ENCODE measurements at places on chromosomes 11 and 22.

DNA sequence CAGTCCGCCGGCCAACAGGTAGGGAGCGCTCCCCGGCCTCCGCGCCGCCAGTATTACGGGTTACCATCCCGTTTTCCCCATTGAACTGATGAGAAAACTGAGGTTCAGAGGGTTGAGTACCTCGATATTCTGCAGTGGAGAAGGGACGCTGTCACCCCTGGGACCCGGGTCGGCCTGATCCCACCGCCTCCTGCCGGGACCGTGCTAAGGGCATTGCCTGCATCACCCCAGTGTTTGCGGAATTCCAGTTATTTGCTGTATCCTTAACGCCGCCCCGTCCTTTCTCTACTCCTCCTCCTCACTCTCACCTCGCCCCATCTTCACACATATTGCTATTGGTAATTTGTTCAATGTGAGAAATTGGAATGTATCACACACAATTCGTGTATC is 370 bp upstream of the A4GALT start:
- no peak for DNase-seq

- no peak for DNase-seq
Measured at GRCh38 chr22:18970948-18971315, 34.8 kb upstream of the PRODH start.

- no peak for DNase-seq
Measured at GRCh38 chr22:40525250-40525884, 111.2 kb downstream of the MRTFA start.

DNA sequence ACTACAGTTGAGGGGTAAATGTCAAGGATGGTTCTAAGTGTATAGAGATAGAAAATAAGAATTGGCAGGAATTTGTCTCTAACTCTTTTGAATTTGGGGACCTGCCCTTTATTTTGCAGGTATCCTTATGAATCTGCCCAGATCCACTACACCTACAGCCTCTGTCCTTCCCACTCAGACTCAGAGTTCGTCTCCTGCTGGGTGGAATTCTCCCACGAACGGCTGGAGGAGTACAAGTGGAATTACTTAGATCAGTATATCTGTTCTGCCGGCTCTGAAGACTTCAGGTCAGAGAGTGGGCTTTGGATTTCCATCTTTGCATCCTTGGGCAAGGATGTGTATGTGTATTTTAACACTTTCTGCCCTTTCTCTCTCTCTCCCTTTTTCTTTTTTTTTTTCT is 89.7 kb downstream of the DEPDC5 start:
- DNase-seq = no peak

DNA sequence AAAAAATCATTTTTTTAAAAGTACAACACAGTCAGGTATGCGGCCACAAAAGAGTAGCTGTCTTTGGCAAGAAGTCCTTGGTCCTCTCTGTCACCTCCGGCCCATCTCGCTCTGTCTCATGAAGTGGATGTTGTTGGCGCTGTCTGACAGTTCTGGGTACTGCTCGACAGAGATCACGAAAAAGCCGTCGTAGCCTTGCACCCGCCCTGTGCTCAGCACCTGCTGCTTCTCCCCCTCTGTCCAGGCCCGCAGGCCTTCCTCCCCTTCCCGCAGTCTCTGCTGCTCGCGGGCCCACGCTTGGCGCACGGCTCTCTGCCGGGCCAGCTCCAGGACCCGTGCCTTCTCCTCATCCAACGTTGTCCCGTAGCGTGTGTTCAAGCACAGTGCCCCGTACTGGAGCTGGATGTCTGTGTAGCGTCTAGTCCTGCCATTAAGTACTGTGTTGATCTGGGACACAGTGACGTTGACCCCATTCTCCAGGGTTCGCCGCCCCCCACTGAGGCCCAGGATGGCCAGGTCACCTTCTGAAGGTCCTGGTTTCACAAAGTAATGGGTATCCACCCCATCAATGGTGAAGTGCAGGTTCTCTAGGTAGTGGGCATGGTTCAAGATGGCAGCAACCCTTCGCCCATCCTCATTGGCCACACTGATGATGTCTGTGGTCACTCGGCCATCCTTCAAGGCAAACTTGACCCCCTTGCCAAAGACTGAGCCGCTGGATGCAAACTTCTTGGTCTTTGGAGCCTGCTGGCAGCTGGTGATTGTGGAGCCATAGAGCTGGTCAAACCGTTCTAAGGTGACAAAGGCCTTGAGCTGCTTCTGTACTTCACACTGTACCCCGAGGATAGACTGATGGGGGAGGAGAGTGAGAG is 83.5 kb upstream of the NARS2 start:
- DNase-seq = no peak

DNA sequence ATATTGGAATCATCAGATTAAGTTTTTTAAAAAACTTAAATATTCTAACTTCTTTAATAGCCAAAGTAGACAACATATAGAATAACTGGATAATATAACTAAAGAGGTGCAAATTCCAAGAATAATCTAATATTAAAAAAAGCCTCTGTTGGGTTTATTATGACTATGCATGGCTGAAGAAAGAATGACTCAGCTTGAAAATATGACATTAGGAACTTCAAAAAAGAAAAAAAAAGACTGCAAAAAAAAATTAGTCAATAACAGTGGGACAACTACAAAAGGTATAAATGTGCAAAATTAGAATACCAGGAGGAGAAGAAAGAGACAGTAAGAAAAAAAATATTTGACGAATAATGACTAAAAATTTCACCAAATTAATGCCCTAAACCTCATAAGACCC is 1178.0 kb downstream of the JRKL start:
- no peak for DNase-seq

DNA sequence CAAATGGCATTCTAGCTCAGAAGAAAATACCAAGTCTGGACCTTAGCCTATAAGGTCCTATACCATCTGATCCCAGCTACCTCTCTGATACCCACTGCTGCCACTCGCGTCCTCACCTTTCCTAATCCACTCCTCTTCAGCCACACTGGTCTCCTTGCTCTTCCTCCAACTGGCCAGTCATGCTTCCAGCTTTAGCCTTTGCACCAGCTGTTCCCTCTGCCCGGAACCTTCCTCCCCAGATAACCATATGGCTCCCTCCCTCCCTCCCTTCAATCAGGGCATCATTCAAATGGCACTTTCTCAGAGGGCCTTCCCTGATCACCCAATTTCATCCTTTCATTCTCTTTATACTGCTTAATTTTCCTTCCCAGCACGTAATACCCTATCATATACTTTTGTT is 67.9 kb downstream of the KCNC1 start:
- no peak for DNase-seq

GRCh38 chr11:73980001-73980961 is 2.4 kb downstream of the UCP2 start:
- peak; percentile 76 for DNase-seq

- DNase-seq = no peak
Measured at GRCh38 chr11:117431436-117431835, 103.8 kb downstream of the CEP164 start.

GRCh38 chr11:93131709-93132108 is 66.1 kb downstream of the SLC36A4 start:
- DNase-seq = no peak

- DNase-seq = no peak
Measured at GRCh38 chr11:108221371-108221770, 1.1 kb downstream of the NPAT start.

GRCh38 chr11:108606070-108606469 is 12.5 kb upstream of the EXPH5 start:
- no peak for DNase-seq

DNA sequence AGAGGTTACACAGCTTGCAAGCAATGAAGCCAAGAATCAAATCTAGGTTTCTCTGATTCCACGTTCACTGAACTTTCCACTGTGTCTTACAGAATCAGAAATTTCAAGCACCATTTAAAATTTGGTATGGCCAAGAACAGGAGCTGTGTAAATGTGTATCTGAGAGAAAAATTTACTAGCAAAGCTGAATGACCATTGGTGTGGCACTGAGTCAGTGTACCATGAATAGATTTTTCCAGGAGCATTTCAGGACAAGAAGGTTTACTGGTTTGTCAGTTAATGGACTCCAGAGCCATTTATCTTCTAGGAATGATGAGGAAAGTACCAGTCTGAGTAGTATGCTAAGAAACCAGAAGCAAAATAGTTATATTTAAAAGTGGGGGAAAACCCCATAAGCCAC is 269.4 kb upstream of the FAT3 start:
- no peak for DNase-seq

GRCh38 chr11:64044730-64045393 is 9.1 kb downstream of the FLRT1 start:
- no peak for DNase-seq

- no peak for DNase-seq
Measured at GRCh38 chr22:47250995-47251765, 488.7 kb downstream of the TBC1D22A start.

GRCh38 chr22:47084226-47084625 is 321.8 kb downstream of the TBC1D22A start:
- no peak for DNase-seq

GRCh38 chr11:69295995-69296889 is 2.3 kb downstream of the MYEOV start:
- peak; percentile 53 for DNase-seq

- no peak for DNase-seq
Measured at GRCh38 chr11:87849216-87849615, 326.0 kb downstream of the RAB38 start.

DNA sequence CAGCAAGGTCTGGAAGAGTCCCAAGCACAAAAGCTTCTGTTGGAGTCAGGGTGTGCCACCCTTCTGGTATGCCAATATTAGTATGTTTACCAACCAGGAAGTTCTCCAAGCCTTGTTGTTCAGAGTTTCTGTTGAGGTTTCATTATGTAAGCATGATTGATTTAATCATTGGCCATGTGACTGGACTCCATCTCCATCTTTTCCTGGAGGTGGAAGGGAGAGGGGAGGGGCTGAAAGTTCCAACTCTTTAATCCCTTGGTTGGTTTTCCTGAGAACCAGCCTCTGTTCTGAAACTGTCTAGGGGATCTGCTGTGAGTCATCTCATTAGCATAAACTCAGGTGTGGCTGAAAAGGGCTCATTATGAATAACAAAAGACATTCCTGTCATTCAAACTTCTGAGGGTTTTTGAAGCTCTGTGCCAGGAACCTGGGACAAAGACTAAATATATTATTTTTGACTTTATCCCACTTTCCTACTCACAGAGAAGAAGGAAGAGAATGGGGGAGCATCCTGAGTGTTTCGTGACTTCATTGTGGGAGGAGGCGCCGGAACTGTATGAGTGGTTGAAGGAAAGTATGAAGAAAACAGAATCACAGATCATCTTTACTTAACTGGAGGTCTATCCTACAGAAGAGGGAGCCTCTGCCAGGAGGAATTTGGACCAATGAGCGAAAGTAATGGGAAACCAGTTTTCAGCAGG is 138.2 kb downstream of the NECTIN1 start:
- DNase-seq = no peak

GRCh38 chr11:6315811-6316425 is 4.4 kb downstream of the CAVIN3 start:
- DNase-seq = peak; percentile 66

DNA sequence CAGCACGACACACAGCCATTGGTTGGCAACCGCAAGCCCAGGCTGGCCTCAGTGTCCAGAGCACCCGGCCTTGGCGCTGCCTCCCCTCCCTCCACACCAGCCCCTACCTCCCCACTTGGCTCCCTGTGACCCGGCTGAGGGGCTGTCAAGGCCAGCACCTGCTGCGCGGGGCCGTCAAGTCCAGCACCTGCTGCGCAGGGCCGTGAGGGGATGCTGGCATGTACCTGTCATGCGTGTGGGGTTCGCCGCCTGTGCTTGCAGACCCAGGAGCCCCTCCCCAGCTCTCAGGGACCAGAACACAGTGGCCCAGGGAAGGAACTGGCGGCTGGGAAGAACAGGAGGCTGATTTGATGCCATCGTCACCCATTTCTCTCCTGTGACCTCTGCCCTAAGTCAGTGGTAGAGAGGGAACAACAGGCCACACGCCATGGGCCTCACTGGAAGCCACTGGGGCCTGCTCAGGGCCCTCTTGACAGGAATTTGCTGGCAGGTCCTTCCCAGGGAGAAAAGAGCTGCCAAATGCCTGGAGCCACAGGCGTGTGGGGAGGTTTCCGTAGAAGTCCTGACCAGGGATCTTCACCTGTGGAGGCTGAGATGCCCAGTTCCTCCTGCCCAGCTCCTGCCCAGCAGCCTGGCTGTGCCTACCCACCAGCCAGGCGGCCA is 37.6 kb downstream of the TBX1 start:
- DNase-seq = no peak

DNA sequence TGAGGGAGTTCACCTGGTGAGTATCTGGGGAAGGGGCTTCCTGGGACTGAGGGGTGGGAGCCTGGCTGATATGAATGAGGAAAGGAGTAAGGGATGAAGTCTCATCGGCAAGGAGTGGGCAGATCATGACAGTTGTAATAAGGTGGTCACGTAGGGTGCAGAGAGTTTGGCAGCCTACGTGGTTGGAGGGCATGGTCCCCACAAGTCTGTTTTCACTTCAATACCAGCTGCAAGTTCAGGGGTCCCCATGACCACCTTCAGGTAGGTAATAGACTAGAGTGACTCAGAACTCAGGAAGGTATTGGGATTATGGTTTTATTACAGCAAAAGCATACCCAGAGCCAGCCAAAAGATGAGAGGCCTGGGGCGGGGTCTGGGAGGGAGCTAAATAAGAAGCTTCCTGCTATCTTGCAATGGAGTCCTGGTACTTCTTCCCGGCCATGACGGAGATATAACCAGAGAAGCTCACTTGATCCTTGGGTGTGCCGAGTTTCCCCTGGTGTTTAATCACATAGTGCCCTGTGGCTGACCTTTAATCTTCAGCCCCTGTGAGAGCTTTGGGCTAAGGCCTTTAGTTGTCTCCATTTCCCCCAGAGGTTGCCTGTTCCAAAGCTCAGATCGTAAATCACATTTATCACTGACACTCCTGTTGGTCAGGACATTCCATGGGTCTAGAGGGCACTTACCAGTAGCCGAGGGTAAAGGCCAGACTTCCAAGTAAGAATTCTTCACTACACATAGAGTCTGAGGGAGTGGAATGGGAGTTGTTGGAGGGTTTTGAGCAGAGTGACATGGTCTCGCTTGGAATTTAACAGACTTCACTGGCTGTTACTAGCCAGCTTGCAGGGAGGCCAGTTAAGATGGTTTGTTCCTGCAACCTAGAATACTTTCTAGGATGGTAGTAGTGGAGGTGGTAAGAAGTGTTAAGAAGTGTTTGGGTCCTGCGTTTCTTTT is 9.1 kb downstream of the SLC3A2 start:
- DNase-seq = peak; percentile 36

DNA sequence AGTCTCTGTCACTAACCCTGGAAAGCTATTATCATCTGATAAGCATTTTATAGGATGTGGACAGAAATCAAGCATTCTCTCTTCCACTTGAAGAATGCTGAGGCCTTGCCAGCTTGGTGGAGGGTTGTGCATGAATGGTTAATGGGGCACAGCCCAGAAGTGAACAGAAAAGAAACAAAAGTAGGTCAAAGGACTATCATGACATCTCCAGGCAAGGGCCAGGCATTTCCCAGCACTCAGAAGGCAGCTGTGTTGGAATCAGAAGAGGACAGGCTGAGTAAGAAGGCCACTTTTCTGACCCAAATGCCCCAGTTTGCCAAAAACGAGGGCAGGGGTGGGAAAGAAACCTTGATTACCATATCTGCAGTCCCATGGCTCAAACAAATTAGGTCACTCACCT is 12.4 kb downstream of the TENM4 start:
- DNase-seq = no peak

DNA sequence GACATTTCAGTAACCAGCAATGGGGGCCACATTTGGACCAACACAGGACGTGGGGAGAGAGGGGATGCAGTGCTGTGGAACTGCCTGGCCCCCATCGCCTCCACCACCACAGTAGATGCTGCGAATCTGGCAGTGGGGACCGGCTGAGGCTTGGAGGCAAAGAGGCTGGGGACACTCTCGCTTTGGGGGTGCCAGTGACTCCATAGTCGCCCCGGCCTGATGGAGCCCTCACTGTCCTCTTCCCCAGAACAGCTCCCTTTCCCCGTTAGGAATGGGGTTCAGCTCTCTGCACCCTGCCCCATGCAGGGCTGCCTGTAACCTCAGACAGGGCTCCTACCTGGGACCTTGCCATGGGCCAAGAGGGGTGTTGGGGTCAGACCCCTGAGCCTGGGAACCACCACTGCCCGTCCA is 1.8 kb upstream of the MUC2 start:
- no peak for DNase-seq
